ENCODE measurements at places on chromosomes 3 and 15.

- no peak for DNase-seq
Observed at GRCh38 chr3:18888370-18888769, 259.9 kb upstream of the KCNH8 start.

DNA sequence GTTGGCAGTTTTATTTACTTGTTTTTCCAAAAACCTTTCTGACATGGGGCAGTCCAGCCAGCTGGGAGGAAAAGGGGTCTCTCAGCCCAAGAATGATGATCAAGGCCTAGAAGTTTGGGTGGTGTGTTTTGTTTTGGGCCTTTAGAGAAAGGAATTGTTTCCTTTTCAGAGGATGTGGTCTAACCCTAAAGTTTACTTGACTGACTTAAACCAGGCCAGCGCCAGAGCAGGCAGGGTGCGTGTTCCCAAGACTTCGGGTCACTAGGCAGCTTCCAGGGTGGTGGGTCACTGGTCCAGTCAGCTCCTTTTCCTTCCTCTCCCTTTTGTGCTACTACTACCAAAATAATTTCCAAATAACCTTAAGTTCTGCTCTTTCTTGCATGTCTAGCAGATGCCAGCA is 4.9 kb downstream of the FLNB start:
- DNase-seq: no peak

DNA sequence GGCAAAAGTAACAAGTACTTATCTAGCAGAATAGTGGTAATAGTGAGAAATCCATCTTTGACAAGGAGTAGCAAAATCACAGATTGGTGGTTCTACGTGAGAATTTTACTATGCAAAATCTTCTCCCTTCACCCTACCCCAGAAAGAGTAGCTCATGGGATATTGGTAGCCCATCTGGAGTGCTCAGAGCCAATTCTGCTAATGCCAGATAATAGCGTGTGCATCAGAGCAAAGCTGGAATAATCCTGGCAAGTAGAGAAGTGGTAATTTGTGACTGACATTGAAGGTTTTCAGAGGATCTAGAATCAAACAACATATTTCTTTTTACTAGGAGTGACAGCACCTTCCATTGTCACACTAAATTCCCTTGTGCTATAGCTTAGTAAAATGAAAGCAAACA is 192.9 kb downstream of the ZBBX start:
- DNase-seq: no peak

- DNase-seq: no peak
Observed at GRCh38 chr3:98954242-98954641, 52.7 kb upstream of the DCBLD2 start.

DNA sequence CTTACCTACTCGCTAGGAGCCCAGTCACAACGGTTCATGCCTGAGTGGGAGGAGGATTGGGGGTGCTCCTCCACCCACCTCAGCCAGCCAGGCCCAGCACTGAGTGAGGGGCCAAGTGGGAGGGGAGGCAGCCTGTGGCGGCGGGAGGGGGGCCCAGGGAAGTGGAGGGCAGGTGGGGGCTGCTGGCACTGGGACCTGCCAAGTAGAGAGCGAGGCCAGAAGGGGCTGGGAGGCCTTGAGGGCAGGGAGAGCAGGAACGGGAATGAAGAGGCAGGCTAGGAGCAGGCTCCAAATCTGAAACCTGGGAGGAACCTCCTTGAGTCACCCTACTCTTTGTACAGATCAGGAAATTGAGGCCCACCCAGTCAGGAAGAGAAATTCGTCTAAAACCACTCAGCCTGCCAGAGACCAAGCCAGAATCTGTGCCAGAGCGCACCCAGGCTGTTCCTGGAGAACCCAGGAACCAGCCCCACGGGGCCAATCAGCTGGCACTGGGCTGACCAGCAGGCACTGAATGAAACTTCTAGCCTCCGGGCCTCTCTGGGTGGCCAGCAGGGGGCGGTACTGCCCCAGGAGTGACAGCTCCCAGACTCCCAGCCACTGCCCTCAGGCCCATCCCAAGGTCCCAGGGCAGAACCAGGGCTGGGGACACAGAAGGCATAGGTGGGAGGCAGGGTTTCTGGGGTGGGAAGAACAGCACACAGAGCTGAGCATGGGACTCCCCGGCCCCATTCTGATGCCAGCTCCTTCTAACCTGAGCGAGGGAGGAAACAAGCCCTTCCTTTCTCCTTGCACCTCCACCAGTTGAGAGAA is 14.8 kb upstream of the CYP11A1 start:
- peak; percentile 3 for DNase-seq

DNA sequence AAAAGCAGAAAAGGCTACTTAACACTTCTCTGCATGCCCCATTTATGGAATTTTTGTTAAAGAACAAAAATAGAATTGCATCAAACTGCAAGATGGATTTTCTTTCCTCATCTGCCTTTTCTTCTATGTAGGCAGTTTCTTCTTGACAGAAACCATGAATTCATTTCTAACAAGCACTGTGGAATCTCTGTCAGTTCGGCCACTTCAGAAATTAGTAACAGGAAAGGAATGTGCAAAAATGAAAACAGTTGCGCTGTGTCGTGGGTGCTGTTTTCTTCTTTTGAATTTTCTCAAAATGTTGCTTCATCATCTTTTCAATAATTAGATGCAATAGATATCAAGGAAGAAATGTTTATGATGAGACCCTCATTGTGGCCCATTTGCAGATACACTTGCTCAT is 151.6 kb downstream of the FOXB1 start:
- DNase-seq: no peak

DNA sequence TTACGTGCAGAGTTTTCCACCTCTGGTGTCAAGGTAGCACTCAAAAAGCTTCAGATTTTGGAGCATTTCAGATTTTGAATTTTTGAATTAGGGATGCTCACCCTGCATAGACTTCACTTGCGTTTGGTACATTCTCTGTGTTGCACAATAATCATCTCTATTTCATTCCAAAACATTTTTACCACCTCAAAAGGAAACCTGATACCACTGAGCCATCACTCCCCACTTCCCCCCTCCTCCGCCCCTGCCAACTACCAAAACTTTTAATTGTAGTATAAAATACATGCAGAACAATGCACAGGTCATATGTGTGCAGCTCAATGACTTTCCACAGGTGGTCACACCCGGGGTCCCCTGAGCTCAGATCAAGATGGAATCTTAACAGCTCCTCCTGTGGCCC is 208.8 kb downstream of the SV2B start:
- no peak for DNase-seq
